ENCODE measurements at places on chromosomes 4 and X.

- peak; percentile 58 for DNase-seq
Measured at GRCh38 chrX:110003167-110004156, 548 bp downstream of the TMEM164 start.

- no peak for DNase-seq
Measured at GRCh38 chr4:90815569-90815968, 688.4 kb downstream of the CCSER1 start.

DNA sequence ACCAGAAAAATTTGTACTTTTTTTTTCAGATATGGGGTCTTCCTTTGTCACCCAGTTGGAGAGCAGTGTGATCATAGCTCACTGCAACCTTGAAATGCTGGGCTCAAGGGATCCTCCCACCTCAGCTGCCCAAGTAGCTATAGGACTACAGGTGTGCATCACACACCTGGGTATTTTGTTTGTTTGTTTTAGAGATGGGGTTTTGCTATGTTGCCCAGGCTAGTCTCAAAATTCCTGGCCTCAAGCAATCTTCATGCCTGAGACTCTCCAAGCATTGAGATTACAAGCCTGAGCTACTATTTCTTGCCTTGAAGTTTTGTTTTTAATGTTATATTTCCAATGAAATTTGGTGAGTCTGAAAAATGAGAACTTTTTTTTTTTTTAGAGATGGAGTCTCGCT, 847.8 kb downstream of the TRIML1 start:
- no peak for DNase-seq

DNA sequence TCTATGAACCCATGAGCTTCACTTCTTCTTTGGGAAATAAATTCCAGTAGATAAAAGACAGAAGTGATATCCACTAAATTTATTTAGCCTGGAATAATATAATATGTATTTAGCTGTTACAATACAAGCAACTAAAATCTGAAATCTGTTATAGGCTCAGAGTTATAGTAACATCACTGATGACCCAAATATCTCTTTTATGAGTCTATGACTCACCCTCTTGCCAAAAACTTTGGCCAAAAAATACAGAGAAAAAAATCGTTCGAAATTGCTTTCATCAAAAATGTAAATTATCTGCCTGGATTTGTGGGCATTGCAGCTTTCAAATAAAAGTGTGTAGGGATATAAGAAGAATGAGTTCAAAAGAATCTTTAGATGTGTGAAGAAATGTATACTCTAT, 89.4 kb upstream of the DKK2 start:
- DNase-seq = no peak

- DNase-seq = no peak
Measured at GRCh38 chr4:89266128-89266527, 41.5 kb downstream of the GPRIN3 start.

DNA sequence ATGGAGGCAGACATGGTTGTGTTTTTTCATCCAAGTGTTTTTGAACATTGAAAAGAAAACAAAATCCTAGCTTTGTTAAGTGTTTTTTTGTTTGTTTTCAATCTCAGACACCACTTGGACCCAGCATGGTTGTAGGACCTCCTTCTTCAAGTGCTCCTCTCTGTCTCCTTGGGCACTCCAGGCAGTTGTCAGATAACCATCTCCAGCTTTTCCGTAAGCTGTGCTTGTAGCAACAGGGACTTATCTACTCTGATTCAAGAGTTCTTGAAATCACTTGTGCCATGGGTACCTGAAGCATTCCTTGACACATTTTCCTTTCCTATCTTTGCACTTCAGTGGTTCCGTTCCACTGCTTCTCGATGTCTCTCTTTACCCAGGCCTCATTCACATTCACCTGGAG, 334.9 kb upstream of the DDX53 start:
- DNase-seq = no peak

GRCh38 chr4:147737623-147738022, 5.7 kb downstream of the ARHGAP10 start:
- no peak for DNase-seq

DNA sequence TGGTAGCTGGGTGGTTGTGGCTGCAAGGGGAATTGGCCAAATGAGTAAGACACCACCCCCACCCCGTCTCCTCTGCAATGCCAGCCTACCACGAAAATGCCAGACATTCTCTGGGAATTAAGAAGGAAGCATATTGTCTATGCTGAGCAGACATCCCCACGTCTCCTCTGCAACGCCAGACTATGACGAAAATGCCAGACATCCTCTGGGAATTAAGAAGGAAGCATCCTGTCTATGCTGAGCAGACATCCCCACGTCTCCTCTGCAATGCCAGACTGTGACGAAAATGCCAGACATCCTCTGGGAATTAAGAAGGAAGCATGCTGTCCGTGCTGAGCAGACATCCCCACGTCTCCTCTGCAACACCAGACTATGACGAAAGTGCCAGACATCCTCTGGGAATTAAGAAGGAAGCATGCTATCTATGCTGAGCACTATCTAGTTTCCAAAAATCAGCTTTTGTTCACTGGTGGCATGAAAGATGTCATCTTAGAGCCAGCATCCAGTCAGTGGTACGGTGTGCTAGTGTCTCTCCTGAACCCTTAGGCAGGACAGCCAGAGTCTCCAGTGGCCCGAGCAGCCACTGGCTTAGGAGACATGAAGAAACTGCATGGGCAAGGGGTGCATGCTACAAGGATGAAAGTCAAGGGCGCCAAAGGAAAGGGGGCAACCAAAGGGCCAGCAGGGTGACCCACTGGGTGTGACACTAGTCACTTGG, 339.8 kb upstream of the FRG1 start:
- no peak for DNase-seq

GRCh38 chr4:163536091-163536490, 41.6 kb downstream of the TMA16 start:
- DNase-seq = no peak

DNA sequence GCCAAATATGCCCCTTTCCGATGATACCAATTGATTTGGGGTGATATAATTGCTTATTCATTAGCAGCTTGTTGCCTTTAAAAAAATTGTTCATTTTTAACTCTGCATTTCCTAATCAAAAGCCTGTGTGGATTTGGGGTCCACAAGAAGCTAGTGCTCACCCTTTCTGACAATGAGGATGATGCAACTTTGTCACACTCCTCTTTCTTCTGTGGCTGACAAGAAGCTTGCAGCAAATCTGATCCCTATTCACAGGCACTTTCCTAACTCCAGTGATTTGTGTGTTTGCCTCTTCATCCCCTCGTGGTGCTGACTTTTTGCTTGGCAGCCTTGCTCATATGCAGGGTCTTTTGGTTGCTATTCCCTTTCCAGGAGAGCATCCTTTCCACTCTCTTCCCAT, 182.7 kb upstream of the LDB2 start:
- no peak for DNase-seq

- peak; percentile 90 for DNase-seq
Measured at GRCh38 chrX:112841114-112841819, 636 bp upstream of the AMOT start.

GRCh38 chr4:182812916-182813315, 104.3 kb downstream of the DCTD start:
- no peak for DNase-seq
